ENCODE measurements at places on chromosomes 6 and 20.

GRCh38 chr6:107495196-107495643, 5.3 kb downstream of the SOBP start:
- no peak for DNase-seq

DNA sequence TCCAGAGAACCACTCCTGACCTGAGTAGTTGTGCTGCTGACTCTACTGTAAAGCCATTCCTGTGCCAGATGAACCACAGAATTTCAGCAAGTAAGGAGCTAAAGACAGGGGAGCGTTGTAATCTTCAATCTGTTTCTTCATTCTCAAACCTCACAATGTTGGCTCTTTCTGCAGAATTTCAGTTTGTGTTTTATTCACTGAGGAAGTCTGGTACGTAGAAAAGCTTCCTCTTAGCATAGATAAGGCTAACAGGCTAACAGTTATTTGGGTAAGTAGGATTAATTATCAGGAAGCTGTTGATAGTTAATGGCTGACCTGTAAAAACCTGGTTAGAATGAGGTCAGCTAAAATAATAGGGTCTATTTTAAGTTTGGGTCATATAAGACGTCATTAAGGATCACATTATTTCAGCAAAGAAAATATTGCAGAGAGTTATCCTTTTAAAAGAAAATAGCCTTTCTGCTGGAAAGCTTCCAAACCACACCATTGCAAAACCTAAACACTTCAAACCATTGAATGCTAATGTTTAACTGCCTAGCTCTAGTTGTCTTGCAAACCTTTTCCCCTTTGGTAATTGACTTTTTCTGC, 14.1 kb upstream of the TENT5A start:
- DNase-seq: no peak

DNA sequence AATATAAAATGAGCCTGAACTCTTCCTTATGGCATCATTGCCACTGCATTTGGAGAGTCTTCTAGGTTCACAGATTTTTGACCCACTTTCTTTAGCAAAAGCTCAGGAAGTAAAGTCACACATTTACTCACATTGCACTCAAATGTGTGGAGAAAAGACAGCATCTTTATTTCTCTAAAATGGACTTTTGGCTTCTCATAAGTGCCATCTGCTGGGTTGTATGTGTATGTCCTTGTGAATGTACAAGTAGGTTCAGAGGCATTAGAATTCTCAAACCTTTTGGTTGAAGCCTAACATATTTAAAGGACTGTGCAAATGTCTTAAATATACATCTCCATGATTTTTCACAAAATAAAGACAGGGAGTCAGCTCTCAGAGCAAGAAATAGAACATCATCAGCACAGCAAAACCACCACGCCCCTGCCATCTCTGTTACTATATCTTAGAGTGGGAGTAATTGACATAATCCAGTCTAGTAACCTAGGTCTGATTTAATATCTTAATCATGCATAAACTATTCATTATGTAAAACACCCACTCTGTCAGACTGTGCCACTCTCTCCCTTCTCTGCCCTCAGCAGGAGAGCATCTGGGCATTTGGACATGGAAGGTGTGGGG, 42.2 kb upstream of the SPTLC3 start:
- no peak for DNase-seq

DNA sequence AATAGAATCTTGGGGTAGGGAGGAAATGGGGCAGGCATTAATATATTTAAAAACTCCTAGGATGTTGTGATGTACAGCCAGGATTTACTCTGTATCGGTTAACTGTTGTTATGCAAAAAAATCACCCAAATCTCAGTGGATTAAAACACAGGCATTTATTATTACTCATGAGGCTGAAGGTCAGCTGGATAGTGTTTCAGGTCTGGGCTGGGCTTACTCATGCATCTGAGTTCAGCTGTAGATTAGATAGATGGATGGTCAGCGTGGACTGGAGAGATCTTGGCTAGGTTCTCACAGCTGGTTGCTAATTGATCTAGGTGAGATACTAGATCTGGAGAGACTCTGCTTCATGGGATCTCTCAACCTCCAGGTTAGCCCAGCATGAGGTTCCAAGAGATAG, 131.4 kb downstream of the BTBD3 start:
- no peak for DNase-seq

- no peak for DNase-seq
Observed at GRCh38 chr20:10636326-10636818, 37.4 kb downstream of the JAG1 start.

DNA sequence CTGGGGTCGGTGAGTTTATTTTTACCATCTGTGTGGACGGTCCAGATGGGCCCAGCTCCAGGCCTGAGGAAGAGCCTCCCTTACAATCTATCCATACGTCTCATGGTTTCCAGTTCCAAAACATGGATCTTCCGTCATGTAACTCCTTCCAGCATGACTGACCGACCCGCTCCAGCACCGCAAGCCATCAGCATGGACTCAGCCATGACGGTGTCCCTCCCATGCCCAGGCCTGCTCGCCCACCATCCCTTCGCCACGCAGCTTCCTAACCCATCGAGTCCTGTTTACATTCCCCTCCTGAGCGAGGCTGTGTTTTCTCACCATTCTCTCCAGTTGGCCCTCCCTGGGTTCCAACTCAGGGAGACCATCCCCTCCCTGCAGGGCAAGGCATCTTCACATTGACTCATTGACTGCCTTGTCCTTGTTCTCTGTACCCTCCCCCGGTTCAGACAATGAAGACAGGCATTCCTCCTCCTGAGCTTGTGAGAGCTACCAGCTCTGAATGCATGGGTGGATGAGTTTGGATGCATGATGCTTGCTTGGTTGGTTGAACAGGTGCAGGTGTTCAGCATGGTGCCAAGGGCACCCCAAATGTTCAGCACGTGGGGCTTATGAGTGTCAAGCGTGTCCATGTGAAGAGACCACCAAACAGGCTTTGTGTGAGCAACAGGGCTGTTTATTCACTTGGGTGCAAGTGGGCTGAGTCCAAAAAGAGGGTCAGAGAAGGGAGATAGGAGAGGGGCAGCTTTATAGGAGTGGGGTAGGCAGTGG, 235.8 kb downstream of the SMOC2 start:
- DNase-seq: no peak

DNA sequence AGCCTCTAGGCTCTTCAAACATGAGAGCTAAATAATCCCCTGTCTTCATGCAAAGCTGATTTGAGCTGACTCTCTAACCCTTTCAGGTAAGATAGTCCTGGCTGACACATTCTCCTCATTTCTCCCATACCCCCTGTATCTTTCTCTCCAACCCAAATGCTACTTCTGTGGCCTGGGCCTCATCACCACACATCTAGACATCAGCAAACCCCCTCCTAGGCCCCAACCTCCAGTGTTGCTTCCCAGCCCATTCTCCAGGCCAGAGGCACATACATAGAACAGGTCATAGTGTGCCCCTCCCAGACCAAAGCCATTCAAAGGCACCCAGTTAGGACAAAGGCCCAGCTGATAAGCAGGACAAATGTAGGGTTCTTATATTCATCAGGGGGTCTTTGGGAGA, 84.9 kb downstream of the ANKRD60 start:
- no peak for DNase-seq

GRCh38 chr20:18971121-18971520, 157.5 kb downstream of the SCP2D1 start:
- DNase-seq: no peak

- DNase-seq: no peak
Observed at GRCh38 chr6:53209681-53210080, 61.0 kb upstream of the GCM1 start.

DNA sequence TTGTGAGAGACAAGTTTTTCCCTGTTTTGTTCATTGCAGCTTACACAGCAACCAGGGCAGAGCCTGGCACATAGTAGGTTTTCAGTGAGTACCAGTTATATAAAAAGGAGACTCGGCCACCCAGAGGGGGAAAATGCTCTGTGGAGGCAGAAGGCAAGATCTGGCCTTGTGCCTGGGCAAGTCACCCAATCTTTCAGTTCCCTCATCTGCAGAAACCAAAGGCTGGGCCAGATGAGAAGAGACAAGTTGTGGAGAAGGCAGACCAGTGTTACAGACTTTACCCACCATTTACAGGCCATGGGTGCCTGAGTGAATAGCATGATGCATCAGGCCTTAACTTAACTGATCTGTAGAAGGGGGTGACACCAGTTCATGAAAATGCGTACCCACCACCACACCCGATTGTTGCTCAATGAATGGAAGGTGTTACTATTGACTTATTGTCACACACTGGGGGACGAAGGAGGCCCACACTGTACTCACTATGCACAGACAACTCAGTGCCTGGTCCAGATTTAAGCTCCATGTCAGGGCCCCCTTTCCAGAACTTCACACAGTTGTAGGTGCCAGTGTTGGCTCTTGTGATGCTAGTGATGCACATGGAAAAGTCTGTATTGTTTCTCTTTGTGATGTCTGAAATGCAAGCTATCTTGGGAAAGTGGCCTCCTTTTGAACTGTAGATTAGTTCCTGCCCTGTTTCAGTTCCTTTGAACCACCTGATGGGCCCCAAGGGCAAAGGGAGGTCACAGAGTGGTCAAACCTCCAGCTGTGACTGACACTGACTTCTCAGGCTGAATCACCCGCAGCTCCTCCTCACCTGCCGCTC, 64.3 kb upstream of the SIRPG start:
- DNase-seq: no peak

- DNase-seq: no peak
Observed at GRCh38 chr6:134928151-134928900, 21.6 kb downstream of the ALDH8A1 start.

GRCh38 chr6:165274611-165275010, 34.8 kb downstream of the C6orf118 start:
- no peak for DNase-seq

- no peak for DNase-seq
Observed at GRCh38 chr6:21608601-21609000, 15.1 kb downstream of the SOX4 start.

DNA sequence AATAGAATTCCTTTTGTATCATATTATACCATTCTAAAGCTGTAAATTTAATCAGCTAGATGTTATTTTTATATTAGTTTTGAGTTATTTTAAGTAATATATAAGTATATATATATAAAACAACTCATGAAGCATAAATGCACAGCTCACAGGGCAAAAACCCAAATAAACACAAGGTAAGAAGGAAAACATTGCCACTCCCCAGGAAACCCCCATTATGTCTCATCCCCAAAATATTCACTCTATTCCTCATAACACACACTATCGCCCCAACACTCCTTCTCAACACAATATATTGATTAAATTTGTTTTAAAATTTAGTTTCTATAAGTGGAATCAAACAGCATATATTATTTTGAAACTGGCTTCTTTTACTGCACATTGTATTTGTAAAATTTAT, 98.6 kb upstream of the FAM83B start:
- DNase-seq: no peak

DNA sequence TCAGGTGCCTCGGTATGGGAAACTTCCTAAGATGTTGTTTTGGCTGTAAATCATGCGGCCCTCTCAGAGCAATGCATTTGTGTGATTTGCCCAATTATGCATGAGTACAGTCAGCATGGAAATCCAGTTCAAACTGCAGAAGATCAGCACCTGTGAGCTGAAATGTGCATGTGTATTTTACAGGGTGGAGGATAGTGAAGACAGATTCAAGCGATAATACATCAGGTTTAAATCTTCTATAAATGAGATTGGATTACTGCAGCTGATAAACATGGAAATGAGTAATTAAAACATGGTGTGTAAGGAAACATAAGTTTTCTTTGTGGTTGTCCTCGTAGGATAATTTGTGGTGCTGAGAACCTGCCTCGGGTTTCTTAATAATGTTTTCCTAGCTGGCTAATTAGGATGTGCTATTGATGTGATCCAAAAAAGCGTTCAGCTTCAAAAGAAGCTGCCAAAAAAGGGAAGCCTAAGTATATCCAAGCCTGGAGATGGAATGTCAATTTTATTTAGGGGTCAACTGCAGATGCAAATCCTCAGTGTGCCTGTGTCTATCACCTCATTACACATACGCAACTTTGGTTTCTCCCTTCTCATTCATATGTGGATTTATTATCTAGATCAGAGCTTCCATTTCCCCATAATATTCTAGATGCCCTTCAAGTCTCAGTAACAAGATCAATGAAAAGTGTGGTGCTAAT, 117.1 kb upstream of the CCDC28A start:
- no peak for DNase-seq

DNA sequence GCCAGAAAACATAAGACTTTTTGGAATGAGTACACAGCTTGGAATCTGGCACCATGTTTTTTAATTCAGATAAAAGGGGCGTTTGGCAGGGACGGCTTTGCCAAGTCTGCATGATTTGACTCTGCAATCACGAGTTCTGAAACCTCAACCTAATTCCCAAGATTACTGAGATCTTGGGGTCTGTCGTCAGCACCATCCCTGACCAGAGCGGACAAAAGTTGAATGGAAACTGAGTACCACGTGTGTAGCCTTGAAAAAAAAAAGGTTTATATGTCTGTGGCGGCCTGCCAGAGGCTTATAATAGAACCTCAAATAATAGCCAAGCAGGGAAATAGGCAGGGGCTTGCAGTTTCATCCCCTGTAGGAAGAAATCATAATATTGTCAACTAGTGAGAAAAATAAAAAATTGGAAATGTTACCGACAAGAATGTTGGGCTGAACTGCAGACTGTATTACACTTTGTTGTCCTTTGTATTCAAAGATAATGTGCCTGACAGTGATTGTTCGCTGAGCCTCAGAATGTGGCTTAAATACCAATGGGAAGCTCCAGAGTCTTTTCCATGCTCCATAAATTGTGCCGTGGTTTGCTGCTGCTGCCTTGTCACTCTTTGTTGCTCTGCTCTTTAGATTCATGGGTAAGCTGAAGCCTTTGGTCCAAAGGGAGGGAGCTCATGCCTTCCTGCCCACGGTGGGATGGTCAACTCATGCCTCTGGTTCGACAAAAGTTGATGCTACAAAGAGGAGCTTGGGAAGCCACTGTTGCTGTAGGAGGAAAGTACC, 118.8 kb upstream of the ARID1B start:
- DNase-seq: no peak

DNA sequence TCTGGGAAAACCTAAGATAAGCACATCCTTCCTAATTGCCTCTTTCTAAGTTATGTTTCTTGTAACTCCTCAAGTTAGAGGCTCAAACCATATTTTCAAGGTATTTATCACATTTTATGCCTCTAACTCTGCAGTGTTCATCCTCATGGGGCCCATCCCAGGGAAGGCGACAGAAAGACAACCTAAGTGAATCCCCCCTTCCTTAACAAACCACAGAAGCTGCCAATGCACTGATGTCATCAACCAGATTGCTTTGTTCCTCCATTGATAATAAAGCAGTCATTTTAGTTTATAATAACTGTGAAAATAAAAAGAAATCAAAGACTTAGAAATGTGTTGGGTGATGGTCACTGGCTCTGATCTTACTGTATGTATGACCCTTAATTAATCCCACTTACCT, 119.5 kb upstream of the TCF21 start:
- no peak for DNase-seq
